CD4-positive, CD25-positive, alpha-beta regulatory T cell (primary cell): ENCODE measurements at places on chromosomes 12 and 14. TPM values are rescaled to one million over a fixed set of nuclear protein-coding genes. Genes with fewer than 3 reads are reported as not detected.
A peak's percentile ranks its signal among the peaks of the same experiment; 100 is the strongest.

- H3K27me3 ChIP-seq = peaks cover 3% of the 10 kb centered on the region
- H3K4me3 ChIP-seq = no peak overlapping the region
- no peak for DNase-seq
- no peaks in the 10 kb centered on the region for H3K4me1 ChIP-seq
These were observed 23.6 kb downstream of the PPFIBP1 start for GRCh38 chr12:27547592-27547991.

ERP27 gene
- 25.4 TPM for total RNA-seq

PTCSC3 gene
- not detected for total RNA-seq

DNA sequence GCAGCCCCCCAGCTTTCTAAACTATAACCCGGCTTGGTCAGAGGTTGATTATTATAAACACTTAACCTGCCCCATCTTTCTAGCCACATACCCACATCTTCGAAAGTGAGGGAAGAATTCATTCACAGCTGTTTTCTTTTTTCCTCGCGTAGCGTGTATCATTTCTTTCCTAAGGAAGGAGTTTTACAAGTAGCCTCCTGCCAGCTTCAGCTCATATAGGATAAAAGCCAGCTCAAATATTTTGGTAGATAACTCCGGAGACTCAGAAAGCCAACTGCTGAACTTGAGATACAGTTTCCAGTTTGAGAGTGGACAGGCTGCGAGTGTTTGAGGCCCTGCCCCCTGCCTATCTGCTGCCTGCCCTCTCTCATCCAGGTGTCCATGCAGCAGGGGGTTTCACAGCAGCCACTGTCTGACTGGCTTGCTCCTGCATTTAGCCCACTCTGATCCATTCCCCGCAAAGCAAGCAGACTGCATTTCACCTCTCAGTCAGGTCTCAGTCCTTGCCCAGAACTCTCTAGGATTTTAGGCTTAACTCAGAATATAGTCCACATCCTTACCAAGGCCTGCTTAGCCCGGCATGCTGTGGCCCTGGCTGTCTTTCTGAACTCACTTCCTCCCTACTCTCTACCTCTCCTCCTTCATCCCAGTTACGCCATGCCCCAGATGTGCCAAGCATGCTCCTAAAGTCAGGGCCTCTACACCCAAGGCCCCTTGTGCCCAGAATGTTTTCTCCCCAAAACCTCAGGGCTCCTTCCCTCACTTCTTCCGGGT, 46.9 kb downstream of the EVL start:
- peaks cover 29% of the 10 kb centered on the region for H3K4me1 ChIP-seq
- H3K27ac ChIP-seq = peak overlapping the region; percentile 15
- no peaks in the 10 kb centered on the region for H3K27me3 ChIP-seq
- no peak overlapping the region for H3K4me3 ChIP-seq
